RPMI7951 (cell line): ENCODE measurements at places on chromosomes 3 and 15. TPM values are rescaled to one million over a fixed set of nuclear protein-coding genes. Genes with fewer than 3 reads are reported as not detected.
A peak's percentile ranks its signal among the peaks of the same experiment; 100 is the strongest.

GRCh38 chr3:62142331-62143085 is 230.8 kb downstream of the FEZF2 start:
- no peak for DNase-seq

The GLDN gene
- 0.48 and 0.78 TPM in 2 replicates for total RNA-seq

DNA sequence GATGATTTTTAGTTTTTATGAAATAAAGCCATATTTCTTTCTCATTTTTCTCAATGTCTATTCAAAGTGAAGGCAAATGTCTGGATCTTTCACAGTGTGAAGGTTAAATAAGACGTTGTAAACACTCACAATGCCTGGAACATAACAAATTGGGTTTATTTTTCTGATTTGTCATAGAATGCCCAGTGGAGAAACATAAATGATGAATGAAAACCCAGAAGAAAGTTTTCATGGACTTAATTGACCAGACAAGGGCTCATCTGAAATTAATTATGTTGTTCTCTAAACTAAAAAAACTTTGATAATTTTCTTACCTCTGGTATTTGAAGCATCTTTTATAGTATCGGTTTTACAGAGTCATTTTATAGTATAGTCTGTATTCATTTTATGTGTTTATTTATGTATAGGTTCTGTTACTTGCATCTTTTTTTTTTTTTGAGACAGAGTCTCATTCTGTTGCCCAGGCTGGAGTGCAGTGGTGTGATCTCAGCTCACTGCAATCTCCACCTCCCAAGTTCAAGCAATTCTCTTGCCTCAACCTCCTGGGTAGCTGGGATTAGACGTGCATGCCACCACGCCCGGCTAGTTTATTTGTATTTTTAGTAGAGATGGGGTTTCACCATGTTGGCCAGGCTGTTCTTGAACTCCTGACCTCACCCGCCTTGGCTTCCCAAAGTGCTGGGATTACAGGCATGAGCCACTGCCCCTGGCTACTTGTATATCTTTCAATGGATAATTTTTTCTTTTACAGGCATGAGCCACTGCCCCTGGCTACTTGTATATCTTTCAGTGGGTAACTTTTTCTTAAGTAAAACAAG is 15.1 kb upstream of the BNIP2 start:
- no peak for DNase-seq

DNA sequence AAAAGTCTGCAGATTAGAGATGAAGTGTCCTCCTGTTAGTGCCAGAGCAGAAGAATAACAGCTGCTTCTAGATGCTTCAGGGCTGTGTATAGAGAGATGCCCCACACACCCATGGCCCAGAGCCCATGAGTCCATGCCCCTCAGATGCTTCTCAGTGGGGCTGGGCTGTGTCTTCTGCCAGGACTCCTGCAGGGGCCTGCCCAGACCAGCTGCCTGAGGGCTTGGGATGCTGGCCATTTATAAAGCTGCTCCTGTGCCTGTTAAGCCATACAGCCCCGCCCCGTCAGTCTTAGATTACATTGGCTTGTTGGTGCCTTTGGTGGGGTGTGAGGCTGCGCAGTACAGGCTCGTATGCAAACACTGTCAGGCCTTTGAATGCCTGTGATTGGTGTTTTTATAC is 318.0 kb upstream of the CTDSPL start:
- no peak for DNase-seq

GRCh38 chr15:71679223-71679792 is 131.0 kb upstream of the NR2E3 start:
- DNase-seq: no peak

The PDZRN3 gene
- 3.5 and 3.8 TPM in 2 replicates for total RNA-seq

The TM4SF18 gene
- 5.2 and 5.8 TPM in 2 replicates for total RNA-seq

- no peak for DNase-seq
Observed at GRCh38 chr15:43930079-43930478, 103.3 kb downstream of the WDR76 start.

DNA sequence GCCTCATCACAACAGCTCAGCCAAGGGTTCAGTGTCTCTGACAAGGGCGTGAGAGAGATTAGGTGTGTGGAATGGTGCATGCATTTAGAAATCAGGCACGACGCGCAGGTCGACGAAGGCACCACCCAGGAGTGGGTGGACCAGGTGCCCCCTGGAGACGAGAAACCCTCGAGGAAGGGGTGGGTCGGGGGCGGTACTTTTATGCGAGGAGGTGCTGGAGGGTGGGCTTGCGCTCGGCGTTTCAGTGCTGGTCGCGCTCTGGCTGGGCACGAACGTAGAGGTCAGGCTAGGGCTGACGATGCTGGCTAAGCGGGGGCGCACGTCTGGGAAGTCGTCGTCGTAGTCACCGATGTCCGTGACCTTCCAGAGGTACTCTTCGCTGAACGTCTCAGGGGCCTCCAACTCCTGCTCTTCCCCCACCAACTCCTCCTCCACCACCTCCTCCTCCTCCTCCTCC is 393 bp downstream of the ERICH6 start:
- DNase-seq: no peak

DNA sequence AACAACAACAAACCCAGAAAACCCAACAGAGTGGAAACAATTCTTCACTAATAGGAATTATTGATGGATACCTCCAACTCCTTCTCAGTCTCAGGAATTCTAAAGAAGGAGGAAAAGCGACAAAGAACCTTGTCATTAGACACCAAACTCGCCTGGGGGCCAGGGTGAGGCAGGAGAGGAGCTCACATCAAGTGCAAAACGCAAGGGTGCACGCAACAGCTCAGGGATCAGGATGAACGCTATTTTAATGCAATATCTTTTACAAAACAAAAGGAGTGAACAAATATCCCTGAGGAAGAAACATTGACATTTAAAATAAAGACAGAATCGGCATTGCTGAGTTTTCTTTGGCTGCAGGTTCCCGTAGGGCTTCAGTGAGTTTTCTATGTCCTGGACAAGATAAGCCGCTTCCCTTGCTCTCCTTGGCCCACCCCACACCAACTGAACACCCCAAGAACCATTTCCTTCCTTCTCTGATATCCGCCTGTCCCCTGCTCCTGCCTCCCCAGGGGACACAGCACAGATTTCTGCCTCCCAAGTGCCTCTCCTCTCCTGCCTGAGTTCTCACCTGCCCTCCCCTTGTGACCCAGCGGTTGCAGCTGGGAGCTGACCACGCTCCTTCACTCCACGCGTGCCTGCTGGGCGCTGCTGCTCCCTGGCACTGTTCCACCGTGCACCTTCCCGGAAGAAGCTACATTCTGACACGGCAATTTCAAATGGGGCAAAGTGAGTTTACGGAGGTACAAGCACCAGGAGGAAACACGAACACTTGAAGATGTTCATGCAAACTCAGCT is 63.0 kb downstream of the ATP10A start:
- DNase-seq: no peak

DNA sequence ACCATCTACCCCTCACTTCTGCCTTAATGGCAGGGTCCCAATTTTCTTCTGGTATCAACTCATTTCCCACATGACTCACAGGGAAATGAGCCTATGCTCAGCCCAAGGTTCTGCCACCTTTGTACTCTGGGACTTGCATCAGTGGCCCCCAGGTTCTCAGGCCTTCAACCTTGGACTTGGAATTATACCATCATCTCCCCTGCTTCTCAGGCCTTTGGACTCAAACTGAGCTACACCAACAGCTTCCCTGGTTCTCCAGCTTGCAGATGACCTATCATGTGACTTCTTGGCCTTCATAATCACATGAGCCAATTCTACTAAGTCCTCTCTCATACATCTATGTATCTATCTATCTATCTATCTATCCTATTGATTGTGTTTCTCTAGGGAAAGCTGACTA is 149.5 kb downstream of the PLCH1 start:
- DNase-seq: no peak

DNA sequence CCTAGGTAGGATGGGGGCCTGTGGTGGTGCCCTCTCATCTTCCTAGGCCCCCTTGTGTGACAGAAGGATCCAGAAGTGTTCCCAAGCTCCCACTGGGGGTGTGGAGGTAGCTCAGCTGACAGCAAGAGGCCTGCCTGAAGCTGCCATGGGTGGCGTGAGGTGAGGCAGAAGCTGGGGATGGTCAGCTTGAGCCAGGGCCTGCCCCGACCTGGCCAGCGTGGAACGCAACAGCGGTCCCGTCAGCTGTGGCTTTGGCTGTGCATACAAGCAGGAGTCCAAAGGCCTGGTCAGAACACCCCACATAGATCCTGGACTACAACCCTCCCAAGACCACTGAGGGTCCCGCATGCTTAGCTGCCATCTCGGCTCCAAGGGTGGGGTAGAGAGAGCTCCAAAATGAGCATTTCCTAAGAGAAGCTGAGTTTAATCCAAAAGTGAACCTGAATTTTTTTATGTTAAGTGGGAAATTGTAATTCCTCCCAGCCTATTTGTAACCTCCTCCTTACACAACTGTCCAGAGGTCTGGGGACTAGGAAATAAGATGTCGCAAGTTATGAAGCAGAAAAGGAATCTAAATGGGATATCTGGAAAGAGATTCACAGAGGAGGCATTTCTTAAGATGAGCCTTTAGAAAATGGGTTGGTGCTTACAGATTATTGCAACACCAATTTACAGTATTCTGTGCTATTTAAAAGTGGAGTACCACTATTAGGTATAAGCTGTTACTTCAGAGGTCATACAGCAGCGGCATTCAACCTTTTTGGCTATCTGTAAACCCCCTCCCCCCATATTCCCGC is 9.9 kb upstream of the PLA2G4D start:
- DNase-seq: no peak

GRCh38 chr3:54698054-54698453 is 229.8 kb downstream of the LRTM1 start:
- DNase-seq: no peak

DNA sequence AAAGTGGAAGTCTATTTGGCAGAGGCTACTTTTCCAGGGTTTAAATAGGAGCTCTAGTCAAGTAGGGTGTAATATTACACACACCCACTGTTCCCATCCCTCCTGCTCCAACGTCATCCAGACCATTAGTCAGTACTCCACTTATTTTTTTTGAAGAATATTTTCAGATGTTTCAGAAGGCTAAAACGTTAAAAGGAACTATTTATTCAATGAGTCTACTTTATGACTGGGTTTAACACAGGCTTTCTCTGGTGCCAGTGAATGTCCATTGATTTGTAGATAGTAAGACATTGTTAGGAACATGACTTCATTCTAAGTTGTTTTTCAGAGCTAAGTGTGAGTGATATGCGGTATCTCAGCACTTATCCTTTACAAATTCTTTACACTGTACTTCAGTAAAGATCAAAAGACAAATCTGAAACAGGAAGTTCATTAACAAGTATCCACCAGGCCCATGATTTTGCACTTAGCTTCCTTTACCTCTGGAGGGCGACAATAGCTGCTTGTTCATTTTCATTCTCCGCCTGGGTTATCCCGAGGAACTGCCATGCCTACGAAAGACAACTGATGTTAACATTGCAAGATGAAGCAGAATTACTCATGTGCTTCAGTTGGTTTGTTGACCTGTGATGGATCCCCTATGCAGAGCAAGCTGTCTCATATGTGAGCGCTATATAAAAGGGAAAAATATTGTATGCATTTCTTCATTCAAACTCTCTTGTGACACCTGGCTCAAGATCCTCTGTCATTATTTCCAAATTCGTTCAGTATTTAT is 158.7 kb downstream of the USP13 start:
- peak; percentile 68 for DNase-seq

GRCh38 chr3:78148986-78149717 is 1109.3 kb downstream of the ROBO2 start:
- peak; percentile 15 for DNase-seq

GRCh38 chr3:197010556-197011351 is 18.9 kb downstream of the MELTF start:
- no peak for DNase-seq

DNA sequence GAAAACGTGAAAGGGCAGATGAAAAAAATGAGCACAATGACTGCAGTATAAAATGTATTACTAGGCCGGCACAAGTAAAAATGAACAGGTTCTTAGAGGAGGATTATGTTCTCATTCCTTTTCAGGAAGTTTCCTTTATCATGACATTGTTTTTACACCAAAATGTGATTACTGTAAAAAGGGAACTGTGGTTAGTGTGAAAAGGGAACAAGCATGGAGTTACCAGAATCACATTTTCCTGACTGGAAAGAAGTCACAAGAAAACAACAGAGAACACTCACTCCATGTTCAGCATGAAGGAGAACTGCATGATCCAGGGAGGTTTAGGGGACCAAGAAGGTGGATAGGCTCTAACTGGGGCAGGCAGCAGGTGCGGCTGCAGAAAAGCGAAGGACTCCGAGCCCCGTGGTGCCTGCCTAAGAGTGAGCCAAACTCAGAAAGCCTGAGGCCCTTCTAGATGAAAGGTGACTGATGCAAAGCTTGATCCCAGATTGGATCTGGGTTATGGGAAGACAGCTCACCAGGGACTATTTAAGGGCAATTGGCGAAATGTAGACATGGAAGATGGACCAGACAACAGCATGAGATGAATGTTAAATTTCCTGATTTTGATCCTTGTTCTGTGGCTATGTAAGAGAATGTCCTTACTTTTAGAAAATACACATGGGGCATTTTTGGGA is 77.3 kb downstream of the CCR1 start:
- no peak for DNase-seq

GRCh38 chr3:169542331-169542751 is 121.2 kb downstream of the MECOM start:
- DNase-seq: no peak

The POLG gene
- total RNA-seq: 47.9 and 51.9 TPM in 2 replicates

The EPHB1 gene
- total RNA-seq: 1.6 and 2.6 TPM in 2 replicates

GRCh38 chr15:38475361-38475760 is 21.4 kb downstream of the FAM98B start:
- DNase-seq: no peak

DNA sequence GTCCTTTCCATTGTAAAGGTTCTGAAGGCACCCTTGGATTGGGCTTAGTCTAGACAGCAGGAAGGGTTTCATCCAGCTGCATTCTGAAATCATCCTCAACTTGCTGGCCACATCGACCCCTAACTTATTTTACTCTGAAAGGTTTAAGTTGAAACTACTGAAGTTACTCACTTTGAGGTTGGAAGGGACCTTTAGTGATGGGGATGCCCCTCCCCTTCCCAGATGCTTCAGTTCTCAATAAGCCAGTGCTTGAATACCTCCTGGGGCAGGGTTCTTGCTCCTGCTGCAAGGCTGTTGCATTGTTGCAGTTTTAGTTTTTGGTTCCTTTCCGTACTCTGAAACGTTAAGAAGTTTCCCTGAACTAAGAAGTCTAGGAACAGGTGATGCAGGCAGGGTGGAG is 26.4 kb downstream of the FGD5 start:
- DNase-seq: no peak

DNA sequence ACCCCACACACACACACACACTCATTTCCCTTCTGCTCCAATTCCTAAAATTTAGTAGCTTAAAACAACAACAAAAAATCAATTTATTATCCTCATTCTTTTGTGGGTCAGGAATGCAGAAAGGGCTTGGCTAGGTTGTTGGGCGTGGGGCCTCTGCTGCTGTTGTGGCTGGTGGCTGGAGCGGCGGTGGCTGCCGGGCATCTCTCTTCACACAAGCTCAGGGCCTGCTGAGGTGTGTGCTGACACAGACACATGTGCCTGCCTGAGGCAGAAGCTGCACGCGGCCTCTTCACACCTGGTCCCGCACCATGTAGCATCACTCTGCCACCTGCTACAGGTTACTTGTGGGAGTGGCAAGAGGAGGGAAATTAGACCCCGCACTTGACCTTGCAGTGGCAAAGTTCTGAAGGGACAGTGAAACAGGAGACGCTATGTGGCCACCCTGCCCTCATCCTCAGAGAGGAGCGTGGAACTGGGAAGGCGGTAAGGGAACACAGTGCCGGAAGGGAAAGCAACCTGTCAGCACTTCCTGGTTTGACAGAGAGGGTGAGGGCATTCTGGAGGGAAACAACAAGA is 64.0 kb upstream of the PRR20G start:
- DNase-seq: no peak

GRCh38 chr15:97081666-97082226 is 751.2 kb downstream of the NR2F2 start:
- DNase-seq: no peak

The KBTBD8 gene
- total RNA-seq: 4.1 and 6.2 TPM in 2 replicates

The PRR20G gene
- total RNA-seq: not detected in 2 replicates

GRCh38 chr3:194824701-194825111 is 139.0 kb downstream of the FAM43A start:
- DNase-seq: peak; percentile 98
